ENCODE measurements at places on chromosomes 11 and 22.

- no peak for DNase-seq
Observed at GRCh38 chr11:112613051-112613972, 347.9 kb upstream of the NCAM1 start.

- no peak for DNase-seq
Observed at GRCh38 chr11:12540075-12540680, 134.0 kb upstream of the TEAD1 start.

DNA sequence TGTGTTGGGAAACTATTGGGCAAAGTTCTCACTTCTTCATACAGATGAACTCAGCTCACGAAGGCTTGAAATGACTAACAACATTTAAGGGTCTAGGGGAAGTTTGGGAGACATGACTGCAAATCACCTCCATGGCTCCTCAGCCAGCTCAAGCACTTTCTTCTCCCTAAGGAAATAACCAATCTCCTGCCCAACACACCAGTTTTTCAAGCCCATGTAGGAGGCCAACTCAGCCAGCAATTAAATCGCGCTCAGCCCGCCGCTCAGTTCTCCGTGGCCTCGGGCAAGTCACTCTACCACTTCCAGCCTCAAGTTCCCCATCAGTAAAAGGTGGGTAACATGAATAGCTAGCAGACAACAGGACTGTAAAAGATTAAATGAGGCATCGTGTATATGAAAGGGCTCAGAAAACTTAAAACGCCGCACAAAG, 796 bp downstream of the POLDIP3 start:
- no peak for DNase-seq

DNA sequence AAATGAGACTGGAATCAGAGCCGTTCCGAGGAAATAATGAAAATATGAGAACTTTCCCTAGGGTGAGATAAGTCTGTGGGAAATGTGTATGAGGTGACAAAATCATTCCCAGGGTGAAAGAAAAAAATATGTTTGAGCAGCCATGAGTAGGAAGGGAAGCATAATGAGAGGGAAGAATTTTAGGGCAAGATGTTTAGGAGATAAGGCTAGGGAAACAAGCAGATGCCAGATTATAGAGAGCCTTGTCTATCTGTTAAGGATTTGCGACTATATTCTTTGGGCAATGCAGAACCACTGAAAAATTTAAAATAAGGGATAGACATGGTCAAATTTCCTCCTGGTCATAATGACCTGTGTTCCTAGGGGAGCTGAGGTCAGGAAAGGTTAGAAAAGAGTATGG, 54.4 kb downstream of the STIM1 start:
- DNase-seq, result no peak
